Activated CD8-positive, alpha-beta T cell treated with anti-CD3 and anti-CD28 coated beads, Interleukin-2, amount 10 ng/mL, durations not matched to agents 7 days and 5 days (primary cell): ENCODE measurements at places on chromosomes 5 and 9. TPM values are rescaled to one million over a fixed set of nuclear protein-coding genes. Genes with fewer than 3 reads are reported as not detected.

SHC3 gene
- not detected for total RNA-seq

HTR4 gene
- not detected for total RNA-seq

RNF224 gene
- total RNA-seq, result not detected

PCDHB16 gene
- not detected for total RNA-seq

PCDHB4 gene
- not detected for total RNA-seq

CRB2 gene
- not detected for total RNA-seq

FOXI1 gene
- total RNA-seq, result not detected

SLC34A3 gene
- not detected for total RNA-seq
